ENCODE measurements at places on chromosomes 5 and 9.

DNA sequence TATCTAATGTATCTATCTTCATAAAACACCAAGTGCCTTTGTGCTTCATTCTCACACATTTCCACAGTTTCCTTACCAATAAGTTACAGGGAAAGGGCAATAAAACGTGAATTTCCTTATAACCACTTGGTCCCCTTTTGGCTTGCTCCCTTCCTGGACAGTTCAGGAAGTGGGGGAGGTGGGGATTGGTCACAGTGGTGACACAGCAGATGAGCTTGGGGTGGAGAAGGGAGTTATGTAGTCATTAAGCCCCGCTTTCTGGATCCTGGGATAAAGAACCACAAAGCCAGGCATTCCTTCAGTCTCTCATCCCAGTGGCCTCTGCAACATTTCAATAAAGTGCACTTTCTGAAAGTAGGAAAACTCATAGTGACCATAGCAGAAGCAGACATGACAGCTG, 47.1 kb upstream of the FYB1 start:
- DNase-seq = peak; percentile 76

DNA sequence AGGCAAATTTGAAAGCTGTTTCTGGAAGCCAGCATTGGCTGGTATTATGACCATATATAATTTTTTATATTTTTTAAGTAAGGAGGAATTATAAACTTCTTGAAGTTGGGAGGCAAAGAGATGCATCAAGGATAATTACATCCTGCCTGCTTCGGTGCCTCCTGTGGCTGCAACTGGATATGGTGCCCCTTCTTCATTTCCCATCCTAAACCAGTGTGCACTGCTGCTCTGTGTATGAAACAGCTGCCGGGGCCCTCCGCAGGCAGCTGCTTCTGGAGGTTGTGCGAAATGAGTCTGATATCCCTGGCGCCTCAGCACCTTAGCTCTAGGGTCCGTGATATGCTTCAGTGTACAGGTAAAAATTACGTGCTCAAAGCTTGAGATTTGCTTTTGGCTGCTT, 304.2 kb downstream of the ENC1 start:
- DNase-seq = no peak

GRCh38 chr9:37324691-37325490, 97.6 kb upstream of the GRHPR start:
- no peak for DNase-seq

GRCh38 chr9:23824830-23825591, 1.0 kb downstream of the ELAVL2 start:
- DNase-seq = peak; percentile 33

DNA sequence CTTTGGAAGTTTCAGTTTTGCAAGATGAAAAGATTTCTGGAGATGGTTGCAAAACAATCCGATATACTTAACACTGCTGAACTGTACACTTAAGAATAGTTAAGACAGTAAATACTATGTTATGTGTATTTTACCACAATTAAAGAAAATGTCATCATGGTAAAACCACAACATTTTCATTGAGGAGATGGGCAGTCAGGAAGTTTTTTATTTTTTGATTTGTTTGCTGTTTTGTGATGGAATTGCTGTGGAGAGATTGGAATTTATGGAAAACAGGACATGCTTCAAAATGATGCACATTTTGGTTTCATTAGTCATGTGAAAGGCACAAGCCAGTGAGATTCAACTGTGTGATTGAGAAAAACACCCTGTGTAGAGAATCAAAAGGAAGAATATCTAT, 90.5 kb upstream of the AGXT2 start:
- peak; percentile 48 for DNase-seq

DNA sequence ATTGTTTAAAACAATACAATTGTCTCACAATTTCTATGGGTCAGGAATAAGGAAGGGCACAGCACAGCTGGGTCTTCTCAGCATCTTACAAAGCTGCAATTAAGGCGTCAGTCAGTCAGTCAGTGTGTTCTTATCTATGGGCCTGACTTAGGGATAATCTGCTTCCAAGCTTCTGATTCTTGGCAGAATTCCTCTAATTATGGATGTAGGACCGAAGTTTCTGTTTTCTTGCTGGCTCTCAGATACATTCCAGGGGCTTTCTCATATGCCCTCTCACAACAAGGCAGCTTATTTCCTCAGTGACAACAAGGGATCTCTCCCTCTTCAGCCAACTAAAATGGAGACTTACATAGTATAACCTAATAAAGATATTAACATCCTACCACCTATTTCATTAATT, 1925.3 kb upstream of the ACO1 start:
- no peak for DNase-seq

DNA sequence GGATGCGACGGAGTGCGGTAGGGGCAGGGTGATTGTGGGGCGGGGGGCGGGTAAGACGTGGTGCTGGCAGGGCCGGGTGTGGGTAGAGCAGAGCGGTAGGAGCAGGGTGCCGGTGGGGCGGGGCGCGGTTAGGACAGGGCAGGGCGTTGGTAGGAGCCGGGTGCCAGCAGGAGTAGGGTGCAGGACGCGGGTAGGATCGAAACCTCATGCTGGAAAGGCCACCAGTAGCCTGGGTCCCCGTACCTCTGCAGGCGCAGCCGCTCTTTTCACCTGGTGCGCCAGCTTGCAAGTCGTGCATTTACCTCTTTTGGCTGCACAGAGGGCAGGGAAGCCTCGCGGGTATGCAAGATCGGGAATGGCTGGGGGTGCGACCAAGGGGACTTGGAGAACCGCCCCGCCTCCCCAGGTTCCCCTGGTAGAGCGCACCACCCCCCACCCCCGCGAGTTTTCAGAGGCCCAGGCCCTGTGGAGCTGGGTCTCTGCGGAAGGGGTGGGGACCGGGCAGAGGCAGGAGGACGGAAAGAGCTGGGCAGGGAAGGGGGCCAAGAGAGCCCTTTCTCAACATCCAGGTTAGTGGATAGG, 104.8 kb upstream of the SIMC1 start:
- no peak for DNase-seq

- peak; percentile 46 for DNase-seq
These were observed 2.8 kb downstream of the CDH10 start for GRCh38 chr5:24642022-24642421.

- DNase-seq = no peak
These were observed 4.5 kb upstream of the ANGPTL2 start for GRCh38 chr9:127126971-127127370.

DNA sequence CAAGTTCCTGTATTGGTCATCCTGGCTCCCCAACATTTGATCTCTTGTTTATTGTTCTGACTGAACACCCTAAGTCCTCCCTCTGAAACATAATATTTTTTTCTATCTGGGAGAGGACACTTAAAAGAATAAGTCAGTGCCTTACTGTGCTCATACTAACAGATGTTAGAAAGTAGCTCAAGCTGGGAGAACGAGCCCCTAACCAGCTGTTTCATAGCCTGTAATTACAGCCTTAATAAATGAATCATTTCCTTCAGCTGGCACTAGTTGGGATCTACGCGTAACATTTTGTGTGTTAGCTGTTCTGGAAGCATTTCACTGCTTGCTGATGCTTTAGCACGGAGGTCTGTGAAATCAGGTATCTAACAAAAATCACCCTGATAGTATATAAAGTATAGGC, 345.9 kb upstream of the RIOK2 start:
- DNase-seq = no peak

DNA sequence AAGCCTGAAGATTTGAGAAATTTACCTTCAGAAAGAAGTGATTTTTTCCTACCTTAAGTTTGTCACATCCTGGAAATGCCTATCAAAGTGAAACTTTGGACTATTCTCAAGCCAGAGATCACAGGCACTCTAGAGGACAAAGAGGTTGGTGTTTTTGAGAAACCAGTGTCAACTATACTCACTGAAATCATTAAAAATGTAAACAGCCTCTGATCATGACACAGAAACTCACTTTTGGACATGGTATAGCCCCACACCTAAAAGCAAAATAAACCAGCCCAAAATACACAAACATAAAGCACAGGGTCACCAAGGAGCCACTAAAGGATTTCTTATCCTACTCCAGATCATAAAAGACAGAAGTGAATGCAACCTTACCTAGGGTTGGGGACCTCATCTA, 65.7 kb upstream of the ICE1 start:
- DNase-seq = no peak

DNA sequence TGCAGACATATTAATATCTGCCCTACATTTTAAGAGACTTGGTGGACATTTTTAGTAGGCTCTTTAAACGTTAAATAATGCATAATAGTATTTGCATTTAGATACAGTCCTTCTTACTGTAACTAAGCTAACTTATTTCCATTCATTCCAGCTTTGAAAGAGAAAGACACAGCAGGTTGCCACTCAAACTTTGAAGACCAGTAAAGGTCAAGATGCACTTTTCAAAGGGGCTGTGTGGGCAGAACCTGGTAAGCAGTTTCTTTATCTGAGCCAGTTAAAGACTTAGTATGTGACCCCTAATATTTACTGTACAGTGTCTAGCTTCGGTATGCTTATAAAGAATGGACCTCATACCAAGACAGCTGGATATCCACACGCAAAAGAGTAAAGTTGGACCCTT, 20.8 kb downstream of the PLGRKT start:
- DNase-seq = no peak

DNA sequence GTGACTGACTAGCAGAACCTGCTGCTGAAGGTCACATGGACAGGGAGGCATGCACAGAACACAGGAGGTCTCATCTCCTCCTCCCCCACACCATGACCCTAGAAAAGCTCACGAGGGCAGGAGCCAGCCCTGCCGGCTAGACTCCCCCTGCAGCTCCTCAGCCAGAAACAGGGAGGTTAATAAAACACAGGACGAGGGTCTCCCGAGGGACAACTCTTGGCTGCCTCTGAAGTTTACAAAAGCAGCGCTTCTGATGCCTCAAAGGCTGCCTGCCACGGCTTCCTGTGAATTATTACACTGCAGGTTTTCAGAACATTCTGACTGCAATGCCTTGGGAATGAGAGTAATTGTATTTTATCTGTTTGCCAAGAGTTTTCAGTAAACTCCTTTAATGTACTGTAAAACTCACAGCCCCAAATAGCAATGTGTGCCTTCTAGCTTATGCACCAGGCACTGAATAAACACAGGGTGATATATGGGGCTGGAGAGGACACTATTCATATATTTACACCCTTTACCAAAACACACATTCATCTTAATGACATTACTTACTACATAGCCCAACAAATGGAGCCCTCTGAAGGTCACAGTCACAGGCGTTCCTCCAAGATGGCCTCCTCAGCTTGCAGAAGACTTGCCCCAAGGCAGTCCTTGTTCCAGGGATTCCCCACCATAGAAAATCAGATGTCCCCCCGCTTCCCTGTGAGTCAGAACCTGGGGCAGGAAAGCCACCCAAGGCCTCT, 83.7 kb downstream of the C5orf15 start:
- no peak for DNase-seq

GRCh38 chr5:107743373-107744000, 72.8 kb upstream of the EFNA5 start:
- DNase-seq = peak; percentile 79

DNA sequence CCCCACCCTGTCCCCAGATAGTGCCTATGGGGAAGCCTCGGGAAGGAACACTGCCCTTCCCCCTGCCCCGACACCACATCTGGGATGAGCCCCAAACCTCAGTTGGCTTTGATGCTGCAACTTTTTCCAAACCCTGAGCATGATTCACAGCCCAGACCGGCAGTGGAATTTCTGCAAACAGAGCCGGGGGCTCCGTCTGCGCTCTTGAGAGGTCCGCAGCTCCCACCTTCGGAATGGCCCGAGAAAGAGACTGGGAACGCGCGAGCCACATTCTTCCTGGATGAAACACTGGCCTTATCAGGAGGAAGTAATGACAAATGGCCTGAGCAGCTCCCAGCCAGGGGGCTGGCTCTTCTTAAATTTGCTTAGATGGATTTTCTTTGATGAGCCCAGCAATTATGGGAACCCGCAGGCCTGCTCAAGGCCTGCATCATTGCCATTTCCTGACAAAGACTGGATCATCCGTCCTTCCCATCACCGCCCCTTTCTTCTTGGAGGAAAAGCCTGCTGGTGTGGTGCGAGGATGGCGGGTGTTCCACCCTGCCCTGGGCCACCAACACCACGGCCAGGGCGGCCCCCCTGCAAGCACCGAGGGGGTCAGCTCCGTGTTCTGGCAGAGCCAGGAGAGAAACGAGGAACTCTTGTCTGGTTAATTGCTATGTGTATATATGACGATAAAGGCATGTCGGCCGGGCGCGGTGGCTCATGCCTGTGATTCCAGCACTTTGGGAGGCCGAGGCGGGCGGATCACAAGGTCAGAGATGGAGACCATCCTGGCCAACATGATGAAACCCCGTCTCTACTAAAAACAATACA, 38.8 kb upstream of the COL5A1 start:
- DNase-seq = no peak

- DNase-seq = no peak
These were observed 111.8 kb downstream of the MARCHF3 start for GRCh38 chr5:126918615-126918957.
